ENCODE measurements at places on chromosomes 7 and 10. TPM values are rescaled to one million over a fixed set of nuclear protein-coding genes. Genes with fewer than 3 reads are reported as not detected.

GRCh38 chr10:79392506-79393176 lies 45.4 kb downstream of the PPIF start:
- DNase-seq: peak; percentile 4

Gene GPR141
- total RNA-seq: not detected

DNA sequence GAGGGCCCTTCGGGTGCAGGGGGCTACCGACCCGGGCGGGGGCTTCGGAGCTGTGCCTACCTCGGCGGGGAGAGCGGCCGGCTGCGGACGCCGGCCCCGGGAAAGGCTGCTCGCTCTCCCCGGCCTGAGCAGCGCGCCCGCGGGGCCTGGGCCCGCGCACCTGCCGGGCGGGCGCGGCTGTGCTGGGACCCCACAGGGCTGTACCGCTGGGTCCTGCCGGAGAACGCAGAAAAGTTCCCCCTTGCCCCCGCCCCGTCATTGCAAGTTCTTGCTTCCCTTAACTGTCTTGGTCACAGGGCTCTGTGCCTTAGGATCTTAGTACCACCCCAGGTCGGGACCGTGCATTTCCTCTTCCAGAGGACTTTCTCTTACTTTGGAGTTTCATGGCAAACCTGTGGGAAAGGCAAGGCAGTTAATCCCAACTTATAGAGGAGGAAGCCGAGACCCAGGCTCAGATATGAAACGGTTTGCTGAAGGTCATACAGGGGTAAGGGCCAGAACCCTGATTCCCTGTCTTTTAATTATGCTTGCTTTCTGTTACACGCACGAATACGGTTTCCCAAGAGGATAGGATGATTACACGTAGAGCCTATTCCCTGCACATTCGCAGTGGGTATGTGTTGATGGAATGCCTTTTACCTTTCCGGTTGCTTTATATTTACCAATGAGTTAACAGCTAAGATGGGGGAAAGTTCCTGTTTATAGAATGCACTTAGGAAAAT lies 652 bp downstream of the PCGF5 start:
- DNase-seq: peak; percentile 35

Gene UPK3BL1
- total RNA-seq: 44.1 TPM

GRCh38 chr10:121713486-121713885 lies 115.2 kb upstream of the FGFR2 start:
- no peak for DNase-seq

DNA sequence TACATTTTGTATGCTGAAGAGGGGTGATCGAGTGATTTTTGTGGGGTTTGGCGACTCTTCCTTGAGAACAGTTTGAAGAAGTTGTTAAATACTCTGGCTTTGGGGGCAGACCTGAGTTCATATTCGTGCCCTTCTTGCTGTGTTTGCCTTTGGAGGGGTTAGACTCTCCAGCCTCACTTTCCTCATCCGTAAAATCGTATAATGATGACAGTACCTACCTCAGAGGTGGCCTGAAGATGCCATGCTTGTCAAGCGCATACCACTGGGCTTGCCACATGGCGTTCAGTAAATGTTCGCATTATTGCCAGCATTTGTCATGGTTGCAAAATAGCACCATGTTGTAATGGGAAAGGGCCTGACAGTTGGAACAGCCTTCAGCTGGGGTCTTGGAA lies 1.3 kb downstream of the STK17A start:
- DNase-seq: no peak

Gene TUBB8
- 0.40 TPM for total RNA-seq

Gene PLPP4
- total RNA-seq: not detected

GRCh38 chr10:15122477-15123030 lies 25.4 kb downstream of the RPP38 start:
- no peak for DNase-seq

DNA sequence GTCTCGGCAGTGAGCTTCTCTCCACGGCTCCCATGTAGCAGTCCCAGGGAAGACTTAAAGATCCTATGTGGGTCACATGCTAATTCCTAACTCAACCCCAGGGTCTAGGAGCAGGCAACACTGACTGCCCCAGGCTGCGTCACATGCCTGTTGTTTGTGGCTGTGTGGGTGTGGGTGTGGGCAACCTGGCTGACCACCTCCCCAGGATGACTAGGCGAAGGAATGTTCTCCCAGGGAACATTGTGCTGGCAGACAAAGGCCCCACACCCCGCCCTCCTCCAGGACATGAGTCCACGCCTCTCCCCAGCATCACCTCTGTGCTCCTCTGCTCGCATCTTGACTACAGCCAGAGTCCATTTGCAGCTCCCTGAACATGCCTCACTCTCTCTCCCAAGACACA lies 30.3 kb downstream of the SLC29A3 start:
- no peak for DNase-seq

DNA sequence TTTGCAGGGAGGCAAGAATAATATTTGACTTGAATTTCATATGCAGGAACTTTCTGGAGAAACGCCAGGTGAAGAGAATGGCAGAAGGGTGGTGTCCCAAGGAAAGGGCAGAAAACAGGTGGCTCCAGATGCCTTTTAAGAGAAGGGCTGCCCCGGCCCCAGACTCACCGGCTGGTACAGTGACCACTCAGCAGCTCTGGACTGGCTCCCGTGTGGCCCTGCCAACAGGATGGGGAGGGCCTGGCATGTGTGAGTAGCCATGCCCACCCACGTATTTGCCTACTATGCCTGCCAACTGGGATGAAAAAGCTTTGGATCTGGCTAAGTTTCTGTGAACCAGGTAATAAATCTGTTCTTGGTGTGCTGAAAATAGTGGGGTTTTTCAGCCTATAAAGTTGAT lies 159.5 kb downstream of the PRKAG2 start:
- peak; percentile 73 for DNase-seq

GRCh38 chr10:101229266-101230182 lies at the start of gene LBX1:
LBX1 (minus strand) TSS chr10:101229463; CDS start chr10:101228815, 648 bp downstream.
- no peak for DNase-seq

Gene HABP2
- not detected for total RNA-seq
